ENCODE measurements at places on chromosomes 12 and 14.

- DNase-seq, result no peak
These were observed 68.8 kb downstream of the SLC24A4 start for GRCh38 chr14:92391726-92392125.

DNA sequence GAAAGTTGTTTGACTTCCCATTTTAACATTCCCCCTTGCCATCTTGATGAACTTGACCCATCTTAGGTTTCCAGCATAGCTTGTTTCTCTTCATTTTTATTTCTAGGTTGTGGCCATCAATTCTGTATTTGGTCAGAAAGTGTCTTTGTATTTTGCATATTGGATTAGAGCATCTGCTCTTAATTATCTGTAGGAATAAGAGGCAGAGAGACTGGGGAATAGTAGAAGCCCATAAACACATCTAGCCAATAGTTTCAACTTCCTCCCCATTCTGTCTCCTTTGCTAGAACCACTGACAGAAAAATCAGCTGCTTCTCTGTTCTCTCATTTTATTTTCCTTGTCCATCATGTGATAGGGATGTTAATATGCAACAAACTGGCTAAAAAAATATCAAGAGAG, 8.2 kb downstream of the SOCS2 start:
- no peak for DNase-seq

- no peak for DNase-seq
These were observed 31.2 kb downstream of the RHOF start for GRCh38 chr12:121762269-121762668.

DNA sequence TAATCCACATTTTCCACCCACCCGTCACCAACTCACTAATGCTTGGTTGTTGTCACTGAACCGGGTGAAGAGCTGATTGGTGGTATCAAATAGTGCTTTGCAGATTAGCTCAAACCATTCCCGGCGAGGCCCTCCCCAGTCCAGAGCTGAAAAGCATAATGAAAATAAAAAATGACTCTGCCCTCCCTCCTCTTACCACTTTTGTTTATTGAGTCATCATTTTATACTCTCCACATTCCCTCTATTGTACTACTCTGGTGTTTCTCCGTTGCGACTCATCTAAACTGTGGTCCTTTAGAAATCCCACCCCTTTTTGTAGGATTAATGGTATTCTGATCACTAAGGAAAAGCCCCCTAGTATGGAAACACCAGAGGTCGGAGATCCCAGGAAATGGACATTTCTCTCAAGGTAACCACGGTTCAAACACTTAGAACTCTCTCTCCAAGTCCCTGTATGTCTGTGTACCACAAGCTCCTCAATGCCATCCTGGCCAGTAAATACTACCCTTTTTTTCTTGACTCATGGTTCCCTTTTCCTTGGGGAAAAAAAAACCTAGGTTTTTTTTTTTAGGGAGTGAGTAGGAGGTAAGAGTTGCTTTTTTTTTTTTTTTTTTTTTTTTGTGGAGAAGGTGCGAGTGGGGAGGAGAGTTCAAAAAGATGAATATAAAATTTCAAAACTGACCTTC, 42.0 kb downstream of the AREL1 start:
- no peak for DNase-seq

DNA sequence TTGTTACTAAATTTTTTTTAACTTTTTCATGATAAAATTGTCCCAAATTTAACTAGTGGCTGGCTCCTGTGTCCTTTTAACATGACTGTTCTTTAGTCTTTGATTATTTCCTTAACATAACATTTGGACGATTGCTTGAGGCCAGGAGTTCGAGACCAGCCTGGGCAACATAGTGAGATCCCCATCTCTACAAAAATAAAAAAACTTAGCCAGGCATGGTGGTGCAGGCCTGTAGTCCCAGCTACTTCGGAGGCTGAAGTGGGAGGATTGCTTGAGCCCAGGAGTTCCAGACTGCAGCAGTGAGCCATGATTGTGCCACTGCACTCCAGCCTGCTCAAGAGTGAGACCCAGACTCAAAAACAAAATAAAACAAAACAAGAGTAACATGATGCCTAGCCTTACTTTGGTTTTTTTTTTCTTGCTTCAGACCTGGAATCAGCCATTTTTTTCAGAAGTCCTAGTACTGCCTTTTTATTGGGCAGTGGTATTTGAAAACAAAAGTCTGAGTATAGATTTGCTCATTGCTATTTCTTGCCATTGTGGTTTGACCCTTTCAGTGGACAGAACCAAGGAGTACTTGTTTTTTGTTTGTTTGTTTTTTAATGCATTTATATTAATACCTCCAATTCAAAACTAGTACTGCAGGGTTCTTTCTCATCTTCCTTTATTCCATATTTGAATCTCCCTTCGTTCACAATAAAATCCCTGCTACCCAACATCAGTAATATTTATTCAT, 4.8 kb downstream of the TOGARAM1 start:
- DNase-seq, result no peak

Data from thymus (tissue), 14 donors.